SJCRH30 (cell line): ENCODE measurements at places on chromosomes 6 and 20.

GRCh38 chr6:157962601-157963302 lies 18.9 kb upstream of the SYNJ2 start:
- DNase-seq, result no peak

DNA sequence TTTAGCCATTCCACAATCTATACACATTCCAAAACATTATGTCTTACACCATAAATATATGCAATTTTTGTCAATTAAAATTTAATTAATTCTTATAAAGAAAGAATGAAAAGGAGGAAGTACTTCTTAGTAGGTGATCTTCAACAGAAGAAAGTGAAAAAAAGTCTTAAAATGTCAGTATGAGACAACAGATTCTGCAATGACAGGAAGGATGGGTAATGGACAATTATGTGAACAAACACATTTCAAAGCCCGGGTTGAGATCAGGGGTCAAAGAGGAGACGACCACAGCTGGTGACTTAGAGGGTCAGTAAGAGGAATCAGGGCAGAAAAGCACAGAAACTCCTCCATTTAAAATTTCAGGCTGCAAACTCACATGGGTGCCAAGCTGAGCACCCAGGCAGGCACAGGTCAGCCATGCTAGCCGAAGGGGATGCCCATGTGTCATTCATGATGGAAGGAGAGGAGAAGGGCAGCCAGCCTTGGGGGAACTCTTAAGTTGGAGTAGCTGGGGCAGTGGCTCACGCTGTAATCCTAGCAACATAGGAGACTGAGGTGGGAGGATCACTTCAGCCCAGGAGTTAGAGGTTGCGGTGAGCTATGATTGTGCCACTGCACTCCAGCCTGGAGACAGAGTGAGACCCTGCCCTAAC lies 11.0 kb downstream of the VSX1 start:
- DNase-seq, result no peak

DNA sequence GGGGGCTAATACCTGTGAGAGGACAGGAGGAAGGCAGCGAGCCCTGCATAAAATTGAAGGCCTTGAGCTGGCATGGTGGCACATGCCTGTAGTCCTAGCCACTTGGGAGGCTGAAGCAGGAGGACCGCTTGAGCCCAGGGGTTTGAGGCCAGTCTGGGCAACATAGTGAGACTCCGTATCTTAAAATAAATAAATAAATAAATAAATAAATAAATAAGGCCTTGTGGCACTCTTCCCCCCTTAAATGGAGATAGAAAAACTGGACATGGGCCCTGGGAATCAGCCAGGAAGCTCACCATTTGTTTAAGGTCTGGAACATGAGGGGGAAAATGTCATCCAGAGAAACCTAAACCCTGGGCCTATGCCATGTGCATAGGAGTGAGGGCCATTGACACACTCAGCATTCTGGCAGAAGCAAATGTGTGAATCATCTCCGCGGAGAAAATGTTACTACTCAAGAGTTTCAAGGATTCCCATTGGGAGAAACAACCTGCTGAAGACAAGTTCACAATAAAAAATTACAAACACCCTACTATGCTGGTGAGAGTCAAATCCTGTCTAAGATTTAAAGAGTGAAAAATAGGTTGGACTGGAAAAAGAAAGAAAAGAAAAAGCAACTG lies 51.9 kb upstream of the UBR2 start:
- no peak for DNase-seq

DNA sequence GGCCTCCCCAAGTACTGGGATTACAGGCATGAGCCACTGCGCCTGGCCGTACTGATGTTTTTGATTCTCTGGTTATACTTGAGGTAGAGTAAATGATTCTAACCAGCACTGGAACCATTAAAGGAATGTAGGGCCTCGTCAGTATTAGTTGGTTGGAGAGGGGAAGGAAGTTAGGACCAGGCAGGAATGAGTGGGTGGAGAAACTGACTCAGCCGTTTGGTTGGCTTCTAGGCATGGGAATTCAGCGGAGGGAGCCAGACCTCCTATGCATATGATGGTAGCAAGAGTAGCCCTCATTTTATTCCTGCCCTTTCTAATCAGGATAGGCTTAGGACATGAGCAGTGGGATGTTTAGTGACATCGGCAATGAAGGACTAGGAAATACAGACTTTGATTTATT lies 19.0 kb upstream of the SERINC3 start:
- DNase-seq, result no peak

- no peak for DNase-seq
These were observed 59.8 kb downstream of the IGF2R start for GRCh38 chr6:160028487-160029275.
